ENCODE measurements at places on chromosomes 6 and 20.

DNA sequence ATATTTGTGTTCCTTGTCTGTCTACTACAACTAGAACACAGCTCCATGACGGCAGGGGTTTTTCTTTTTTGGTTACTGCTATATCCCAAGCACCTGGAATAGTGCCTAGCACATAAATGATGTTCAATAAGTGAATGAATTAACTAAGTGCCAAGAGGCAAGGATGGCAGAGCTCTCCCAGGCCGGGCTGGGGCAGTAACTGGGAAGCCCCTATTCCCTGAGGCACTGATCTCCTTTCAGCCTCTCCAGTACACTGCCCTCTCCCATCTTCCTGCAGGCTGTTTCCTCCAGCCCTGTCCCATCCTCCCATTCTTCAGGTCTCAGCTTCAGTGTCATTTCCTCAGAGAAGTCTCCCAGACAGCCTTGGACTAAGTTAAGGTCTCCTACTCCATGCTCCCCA is 29.0 kb upstream of the SPDEF start:
- no peak for DNase-seq

DNA sequence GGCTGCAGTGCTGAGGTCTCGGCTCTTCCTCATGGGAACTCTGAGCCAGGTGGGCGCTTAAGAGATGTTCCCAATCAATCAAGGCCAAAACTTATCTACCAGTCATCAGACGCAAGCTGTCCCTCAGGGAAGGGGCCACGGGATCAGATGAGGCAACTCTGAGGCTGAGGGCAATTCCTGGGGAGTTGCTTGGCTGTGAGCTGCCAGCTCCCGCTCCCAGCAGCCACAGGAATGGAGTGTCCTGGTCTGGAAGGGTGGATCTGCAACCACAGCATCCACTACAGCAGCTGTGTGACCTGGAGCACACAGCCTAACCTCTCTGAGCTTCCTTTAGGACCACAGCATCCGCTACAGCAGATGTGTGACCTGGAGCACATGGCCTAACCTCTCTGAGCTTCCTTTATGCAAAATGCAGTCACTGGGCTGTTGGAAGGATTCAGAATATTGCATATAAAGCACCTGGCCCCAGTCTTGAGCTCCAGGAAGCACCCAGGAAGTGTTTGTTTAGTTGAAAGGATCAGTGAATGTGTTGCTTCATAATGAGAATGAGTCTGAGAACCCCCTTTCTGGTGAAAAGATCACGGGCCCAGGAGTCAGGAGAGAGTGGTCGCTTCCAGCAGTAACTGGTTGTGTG is 60.9 kb downstream of the TFAP2C start:
- no peak for DNase-seq

DNA sequence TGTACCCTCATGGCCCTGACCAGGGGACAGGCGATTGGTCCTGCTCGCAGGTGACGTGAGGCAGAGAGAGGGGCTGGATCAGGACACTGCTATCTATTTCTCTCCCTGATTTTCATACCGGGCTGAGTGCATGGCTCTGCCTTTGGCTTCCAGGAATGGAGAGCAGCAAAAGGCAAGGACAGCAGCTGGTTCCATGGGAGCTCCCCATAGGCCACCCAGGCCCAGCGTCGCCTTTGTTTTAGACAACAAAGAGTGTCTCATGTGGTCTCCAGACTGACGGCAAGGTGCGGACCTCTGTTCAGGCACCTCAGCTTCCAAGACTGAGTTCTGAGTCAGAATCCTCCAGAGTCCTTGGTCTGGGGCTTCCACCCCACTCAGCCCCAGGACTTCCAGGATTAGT is 123.1 kb downstream of the VEGFA start:
- DNase-seq, result no peak

- no peak for DNase-seq
Measured at GRCh38 chr20:51249215-51249614, 226.3 kb upstream of the KCNG1 start.

GRCh38 chr6:157620944-157621343 is 202.1 kb upstream of the SNX9 start:
- DNase-seq, result no peak

GRCh38 chr6:83182114-83182513 is 11.0 kb downstream of the PGM3 start:
- DNase-seq, result no peak

DNA sequence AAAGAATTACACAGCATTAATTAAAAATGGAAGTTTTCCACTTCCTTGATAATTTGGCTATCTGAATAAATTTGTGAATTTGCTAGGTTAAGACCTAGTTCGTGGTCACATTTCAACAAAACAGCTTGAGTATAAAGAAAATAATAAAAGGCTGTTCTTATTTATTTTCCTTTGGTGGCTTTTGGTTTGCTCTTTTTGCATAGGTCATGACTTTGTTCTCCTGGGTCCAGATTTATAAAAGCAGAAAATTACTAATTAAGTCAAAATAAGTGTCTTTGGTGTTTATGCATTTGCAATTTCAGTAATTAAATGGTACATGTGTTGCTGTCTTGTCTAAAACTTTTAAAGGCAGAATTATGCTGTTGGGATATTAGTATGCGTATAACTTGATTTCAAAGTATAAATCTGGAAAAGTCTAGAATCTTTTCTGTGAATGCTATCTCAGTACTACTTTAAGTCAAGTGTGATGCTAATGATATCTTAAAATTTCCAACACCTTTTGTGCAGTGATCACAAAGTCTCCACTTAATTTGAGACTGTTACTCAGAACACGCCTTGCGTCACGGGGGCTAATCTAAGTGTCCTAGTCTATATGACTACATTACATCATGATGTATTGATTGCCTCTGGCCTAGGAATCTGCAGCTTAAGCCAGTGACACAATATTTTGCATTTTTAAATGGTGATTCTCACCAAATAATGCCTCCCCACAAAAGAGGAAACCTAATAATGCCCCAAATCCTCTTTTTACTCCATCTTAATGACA is 41.0 kb downstream of the GNAS start:
- no peak for DNase-seq

DNA sequence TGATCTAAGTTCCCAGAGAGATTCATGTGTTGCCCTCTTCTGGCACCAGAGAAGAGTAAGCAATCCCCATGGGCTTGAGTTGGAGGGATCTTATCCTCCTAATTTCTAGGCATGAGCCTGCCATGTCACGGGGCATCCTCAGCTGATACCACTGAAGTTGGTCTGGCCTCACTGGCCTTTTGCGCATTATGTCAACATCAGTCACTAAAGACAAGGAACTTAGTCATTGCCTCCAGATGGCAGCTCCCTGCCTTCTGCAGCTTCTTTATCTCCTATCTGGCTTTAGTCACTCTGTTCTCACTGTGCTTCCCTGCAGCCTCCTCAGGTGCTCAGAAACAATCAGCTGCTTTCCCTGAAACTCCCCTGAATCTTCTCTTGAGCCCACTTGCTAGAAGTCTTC is 312.2 kb downstream of the ADGRG6 start:
- no peak for DNase-seq

GRCh38 chr20:43938017-43938655 is 23.5 kb downstream of the TOX2 start:
- no peak for DNase-seq

DNA sequence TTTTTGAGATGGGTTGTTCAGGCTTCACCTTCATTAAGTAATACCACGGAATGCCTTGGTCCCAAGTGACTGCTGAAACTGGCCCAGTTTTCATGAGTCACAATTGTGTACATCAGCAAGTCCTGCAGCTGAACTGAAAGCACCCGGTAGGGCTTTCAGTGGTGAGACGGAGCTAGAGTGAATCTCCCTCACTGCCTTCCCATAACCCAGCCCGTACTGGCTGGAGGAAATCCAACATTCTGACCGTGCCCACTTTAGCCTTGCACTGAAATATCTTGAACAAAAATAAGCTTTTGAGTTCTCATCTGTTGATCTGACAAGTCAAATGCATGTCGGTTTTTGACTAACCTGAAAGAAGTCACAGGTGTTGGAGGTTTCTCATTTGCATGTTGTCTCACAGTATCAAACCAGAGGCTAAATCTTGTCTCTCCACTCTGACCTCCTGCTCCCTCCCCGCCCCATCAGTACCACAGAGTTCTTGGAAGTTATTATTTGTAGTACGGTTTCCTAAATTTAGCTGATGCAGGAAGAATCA is 35.9 kb downstream of the DUSP22 start:
- DNase-seq, result no peak

DNA sequence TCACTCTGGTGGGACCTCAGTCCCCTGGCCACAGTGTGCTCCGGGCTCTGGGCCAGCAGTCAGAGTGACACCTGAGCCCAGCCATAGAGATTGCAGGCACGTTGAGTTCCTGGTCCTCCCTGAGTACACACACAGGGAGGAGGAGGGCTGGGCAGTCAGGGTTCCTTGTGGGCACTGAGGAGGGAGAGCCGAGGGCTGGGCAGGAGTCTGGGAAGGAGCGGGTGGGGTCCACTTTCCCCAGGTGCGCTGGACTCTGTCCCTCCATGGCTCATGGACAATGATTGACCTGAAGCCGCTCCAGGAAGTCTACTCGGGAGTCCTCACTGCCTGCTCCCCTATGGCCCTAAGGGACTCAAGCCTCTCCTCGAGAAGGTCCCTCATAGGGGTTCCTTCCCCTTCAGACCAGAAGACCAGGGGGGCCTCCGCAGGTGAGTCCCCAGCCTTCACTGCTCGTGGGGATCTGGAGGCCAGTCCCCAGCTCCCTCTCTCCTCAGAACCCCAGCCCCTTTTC is 1.1 kb downstream of the SLC44A4 start:
- DNase-seq, result peak; percentile 32

GRCh38 chr6:6557886-6558285 is 30.6 kb upstream of the LY86 start:
- DNase-seq, result no peak

- peak; percentile 60 for DNase-seq
Measured at GRCh38 chr6:93792746-93793145, 373.4 kb upstream of the EPHA7 start.
